ENCODE measurements at places on chromosomes 4 and X. TPM values are rescaled to one million over a fixed set of nuclear protein-coding genes. Genes with fewer than 3 reads are reported as not detected.

GRCh38 chrX:14084466-14084865, 54.8 kb upstream of the GEMIN8 start:
- DNase-seq = no peak

DNA sequence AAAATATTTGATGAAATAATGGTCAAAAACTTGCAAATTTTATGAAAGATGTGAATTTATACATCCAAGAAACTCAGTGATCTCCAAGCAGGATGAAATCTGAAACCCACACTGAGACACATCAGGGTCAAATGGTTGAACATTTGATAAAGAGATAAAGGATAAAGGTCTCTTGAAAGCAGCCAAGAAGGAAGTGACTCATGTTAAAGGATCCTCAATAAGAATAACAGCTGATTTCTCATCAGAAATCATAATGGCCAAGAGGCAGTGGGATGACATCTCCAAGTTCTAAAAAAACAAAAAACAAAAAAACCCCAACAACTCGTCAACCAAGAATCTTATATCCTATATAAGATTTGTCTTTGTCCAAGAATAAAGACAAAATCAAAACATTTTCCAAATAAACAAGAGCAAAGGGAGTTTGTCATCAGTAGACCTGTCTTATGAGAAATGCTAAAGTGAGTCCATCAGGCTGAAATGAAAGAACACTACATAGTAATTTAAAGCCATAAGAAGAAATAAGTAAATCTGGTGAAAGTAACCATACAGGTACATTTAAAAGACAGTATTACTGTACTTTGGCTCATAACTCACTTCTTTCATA, 121.7 kb downstream of the PDS5A start:
- DNase-seq = no peak

The KIT gene
- total RNA-seq = 49.1 TPM

The VCX gene
- total RNA-seq = not detected

The CD40LG gene
- total RNA-seq = not detected

The JCHAIN gene
- not detected for total RNA-seq
